ENCODE measurements at places on chromosomes 3 and 15.

- DNase-seq: no peak
Measured at GRCh38 chr3:160754371-160754854, 1.6 kb upstream of the PPM1L start.

DNA sequence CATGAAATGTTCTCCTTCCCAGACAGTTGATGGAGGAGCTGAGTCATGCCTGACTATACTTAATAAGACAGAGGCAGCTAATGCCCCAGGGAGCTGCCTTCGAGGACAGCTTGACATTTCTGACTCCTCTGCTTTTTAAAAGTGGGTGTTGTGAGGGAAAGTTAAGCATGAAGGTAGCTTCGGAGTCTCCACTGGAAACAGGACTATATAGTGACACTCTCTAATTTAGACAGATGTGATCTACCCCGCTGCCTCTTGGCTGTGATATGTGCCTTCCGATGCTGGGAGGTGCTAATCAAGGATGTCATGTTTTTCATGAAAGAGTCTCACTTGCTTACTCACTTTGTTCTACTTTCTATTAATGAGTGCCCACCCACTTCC is 72.7 kb downstream of the IL1RAP start:
- DNase-seq: peak; percentile 53

- DNase-seq: no peak
Measured at GRCh38 chr15:35519541-35520149, 26.3 kb downstream of the DPH6 start.

DNA sequence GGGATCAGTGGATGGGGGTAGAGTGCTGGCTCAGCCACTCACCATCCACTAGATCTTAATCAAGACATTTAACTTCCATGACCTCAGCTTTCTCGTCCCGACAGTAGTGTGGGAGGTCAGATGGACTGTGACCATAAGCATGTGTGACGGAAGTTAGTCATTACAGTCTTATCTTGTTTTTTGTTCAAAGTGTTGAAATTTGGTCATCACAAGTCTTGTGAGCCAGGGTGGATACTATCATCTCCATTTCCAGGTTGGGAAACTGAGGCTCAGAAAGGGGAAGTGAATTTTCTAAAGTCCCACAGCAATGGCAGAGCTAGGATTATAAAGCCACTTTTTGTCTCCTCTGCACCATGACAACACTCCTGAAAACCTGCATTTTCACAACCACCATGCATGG is 32.0 kb upstream of the ITGA11 start:
- DNase-seq: no peak

- DNase-seq: no peak
Measured at GRCh38 chr15:79924379-79924778, 27.6 kb upstream of the MTHFS start.

DNA sequence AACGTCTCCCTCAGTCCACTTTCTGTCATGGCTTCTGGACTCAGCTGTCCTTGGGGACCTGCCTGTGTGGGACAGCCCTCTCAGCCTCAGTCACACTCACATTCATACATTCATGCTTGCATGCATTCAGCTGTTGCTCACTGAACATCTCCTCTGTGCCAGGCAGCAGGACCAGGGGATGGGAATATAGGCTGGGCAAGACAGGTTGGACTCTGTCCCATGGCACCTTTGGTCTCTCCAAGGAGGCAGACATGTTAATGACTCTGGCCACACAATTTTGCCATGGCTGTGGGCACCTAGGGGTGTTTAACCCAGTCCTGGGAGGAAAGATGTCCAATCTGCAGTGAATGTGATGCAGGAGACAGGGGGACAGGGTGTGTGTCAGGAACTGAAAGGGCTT is 7.8 kb upstream of the DNAH1 start:
- DNase-seq: no peak

DNA sequence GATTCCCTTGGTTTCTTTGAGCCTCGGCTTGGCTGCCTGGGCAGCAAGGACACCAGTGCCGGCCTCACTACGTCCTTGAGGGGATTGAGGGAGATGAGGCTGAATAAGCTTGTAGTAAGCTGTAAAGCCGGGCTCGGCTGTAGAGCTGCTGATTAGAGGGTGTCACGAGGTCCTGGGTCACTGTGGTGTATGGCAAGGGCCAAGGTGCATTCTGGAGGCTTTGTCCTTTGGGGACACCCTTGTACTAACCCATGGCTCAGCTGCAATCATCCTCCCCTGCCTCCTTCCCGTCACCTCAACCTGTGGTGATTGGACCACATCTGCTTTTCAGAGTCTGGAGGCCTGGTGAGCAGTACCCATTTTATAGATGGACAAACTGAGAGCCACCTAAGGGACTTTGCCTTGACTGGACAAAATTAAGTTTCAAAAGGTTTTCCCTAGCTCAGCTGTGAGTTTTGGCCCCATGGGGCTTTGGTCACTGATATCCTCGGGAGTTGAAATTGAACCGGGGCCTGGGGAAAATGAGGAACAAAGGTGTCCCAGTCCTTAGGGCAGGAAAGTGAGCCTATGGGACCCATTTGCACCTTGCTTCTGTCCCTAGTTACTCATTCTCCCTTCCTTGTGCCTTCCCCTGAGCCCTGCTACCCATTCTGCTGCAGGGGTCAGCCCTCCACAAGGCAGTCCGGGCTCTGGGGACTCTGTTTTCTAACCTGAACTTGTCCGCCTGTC is 2.4 kb downstream of the SLC6A6 start:
- DNase-seq: no peak

DNA sequence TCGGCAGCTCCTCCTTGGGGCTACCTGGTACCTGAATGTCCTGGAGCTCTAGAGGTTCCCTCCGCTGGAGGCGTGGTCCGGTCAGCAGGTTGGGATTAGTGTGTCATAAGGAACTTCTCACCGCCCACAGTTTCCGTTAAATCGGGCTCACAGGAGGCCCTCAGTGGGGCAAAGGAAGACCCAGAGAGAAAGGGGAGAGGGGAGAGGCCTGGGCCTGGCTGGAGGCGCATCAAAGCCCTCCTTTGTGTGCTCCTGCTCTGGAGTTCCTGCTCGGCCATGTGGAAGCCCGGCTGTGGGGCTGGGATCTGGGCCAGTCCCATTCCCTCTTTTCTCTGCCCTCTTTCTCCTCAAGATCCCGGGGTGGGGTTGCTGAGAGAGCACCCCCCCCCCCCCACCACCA is at the start of gene RLBP1:
Gene RLBP1 (minus strand): TSS at position 37 of the 400 bp plus-strand sequence. CDS start 2,604 bp downstream, outside the sequence.
- no peak for DNase-seq

DNA sequence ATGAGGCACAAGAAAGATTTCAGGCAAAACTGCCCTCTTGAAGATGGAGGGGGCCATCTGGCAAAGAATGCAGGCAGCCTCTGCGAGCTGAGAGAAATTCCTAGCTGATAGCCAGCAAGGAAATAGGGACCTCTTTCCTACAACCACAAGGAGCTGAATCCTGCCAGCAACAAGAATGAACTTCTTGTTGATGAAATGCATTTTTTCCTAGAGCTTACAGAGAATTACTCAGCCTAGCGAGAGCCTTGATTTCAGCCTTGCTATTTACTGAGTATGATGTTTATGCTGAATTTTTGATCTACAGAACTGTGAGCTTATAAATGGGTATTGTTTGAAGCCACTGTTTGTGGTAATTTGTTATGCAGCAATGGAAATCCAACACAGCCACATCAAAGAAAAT is 148.5 kb upstream of the NAALADL2 start:
- DNase-seq: no peak

DNA sequence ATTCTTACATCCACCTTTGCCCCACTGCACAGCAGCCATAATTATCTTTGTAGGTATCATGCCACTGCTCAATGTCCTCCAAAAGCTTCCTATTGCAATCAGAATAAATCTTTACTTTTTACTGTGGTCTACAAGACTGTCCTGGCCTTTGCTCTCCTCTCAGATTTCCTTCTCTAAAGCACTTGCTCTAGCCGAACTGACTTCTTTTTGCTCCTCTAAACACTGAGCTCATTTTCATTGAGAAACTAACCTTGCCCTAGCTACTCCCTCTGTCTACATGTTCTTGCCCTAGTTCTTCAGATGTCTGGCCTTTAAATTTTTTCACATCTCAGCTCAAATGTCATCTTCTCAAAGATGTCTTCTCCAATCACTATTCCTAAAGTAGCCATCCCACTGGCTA is 342.8 kb downstream of the TBC1D5 start:
- no peak for DNase-seq

- no peak for DNase-seq
Measured at GRCh38 chr3:196599734-196600128, 31.3 kb downstream of the FBXO45 start.

GRCh38 chr3:118987477-118987876 is 47.2 kb downstream of the IGSF11 start:
- no peak for DNase-seq

DNA sequence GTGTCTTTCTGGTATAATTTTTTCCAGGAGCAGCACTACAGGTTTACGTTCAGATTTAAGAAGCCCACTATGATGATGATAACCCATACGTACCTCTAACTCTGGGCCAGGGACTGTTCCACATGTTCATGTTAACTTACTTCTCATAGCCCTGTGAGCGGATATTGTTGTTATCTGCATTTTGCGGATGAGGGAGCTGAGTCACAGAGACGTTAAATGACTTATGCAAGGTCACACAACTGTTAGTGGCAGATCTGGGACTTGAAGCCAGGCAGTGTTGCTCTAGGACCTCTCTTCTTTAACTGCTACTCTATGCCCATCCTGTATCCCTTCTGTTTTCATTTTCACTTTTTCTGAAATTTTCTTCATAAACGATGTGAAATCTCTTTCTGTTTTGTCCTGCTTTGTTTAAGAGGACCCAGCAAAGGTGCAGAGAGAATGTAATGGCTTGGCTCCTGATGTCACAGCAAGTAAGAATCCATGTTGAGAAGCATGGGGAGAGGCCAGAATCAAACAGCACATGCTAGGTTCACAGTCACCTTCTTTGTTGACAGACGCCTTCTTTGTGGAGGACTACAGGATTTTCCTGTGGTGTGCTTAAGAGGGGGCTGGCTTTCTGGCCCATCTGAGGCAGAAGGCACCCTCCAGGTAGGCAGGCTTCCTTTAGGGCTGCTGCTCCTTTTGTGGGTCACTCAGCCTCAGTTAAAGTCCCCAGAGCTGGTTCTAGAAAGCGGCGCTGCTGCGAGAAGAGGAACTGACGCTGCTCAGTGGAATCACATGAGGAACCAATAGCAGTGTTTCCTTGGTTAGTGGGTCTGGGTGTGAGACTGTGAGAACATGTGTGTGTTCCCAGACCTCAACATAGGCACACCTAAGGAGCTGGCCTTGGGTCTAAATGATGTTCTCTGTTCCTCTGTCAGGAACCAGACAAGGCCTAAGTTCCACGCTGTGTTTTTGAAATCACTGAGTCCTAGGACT is 121.6 kb downstream of the TMEM108 start:
- no peak for DNase-seq

Measured in activated CD4-positive, alpha-beta T cell treated with anti-CD3 and anti-CD28 coated beads for 4 hours (primary cell).